ENCODE measurements at places on chromosomes 2 and 18.
A peak's percentile ranks its signal among the peaks of the same experiment; 100 is the strongest.

- H3K4me1 ChIP-seq = no peaks in the 10 kb centered on the region
- H3K27ac ChIP-seq = no peak overlapping the region
- H3K4me3 ChIP-seq = no peak overlapping the region
- DNase-seq = no peak
- no peaks in the 10 kb centered on the region for H3K27me3 ChIP-seq
These were observed 148.4 kb downstream of the HDAC4 start for GRCh38 chr2:239252393-239252792.

DNA sequence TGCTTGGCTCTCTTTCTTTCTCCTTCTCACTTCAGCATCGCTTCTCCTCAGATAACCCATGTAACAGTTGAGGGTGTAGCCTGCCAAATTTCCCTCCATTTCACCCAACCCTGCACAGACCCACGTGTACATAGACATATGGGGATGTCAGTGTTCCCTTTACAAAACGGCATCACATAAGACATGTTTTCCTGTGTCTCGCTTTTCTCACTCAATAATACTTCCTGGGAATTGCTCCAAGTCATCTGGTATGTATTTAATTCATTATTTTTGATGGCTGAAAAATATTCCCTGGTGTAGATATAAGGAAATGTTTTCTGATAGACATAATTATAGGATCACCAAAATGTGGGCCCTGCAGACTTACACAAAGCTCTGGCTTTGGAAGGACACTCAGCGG, 176.8 kb downstream of the LOXHD1 start:
- no peaks in the 10 kb centered on the region for H3K36me3 ChIP-seq
- H3K27me3 ChIP-seq = no peaks in the 10 kb centered on the region
- DNase-seq = no peak
- H3K4me3 ChIP-seq = no peak overlapping the region
- H3K4me1 ChIP-seq = no peaks in the 10 kb centered on the region
- H3K27ac ChIP-seq = no peak overlapping the region

DNA sequence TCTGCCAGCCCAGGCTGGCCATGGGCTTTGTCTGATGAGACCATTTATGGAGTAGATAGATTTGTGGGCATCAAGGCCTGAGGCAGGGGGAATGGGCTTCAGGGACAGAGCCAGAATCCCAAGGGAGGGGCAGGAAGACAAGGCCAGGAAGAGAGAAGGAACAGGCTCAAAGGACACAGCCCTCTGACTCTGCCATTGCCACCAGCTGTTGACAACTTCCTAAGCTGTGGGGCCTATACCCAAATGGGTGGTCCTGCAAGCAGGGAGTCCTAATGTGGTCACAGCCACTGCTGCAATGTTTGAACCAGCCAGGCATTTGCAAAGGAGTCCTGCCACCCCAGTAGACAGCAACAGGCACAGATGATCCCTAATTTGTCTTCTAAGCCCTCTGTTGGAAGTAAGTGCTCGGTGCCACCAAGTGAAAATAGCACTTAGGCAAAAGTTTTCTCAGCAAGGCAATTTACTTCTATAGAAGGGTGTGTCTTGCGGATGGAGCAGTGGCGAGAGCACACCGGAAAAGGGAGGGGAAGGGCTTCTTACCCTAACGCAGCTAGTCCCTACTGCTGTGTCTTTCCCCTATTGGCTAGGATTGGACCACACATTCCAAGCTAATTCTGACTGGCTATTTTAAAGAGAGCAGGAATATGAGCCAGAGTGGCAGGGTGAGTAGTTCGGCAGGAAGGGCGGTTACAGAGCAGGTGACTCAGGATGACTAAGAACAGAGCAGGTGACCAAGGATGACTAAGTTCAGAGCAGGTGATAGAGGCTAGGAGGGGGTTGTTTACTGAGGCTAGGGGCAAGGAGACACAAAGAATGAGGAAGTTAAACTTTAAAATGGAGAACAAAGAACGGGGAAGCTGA, 47.2 kb downstream of the C1QL2 start:
- H3K4me1 ChIP-seq = no peaks in the 10 kb centered on the region
- DNase-seq = no peak
- H3K36me3 ChIP-seq = no peaks in the 10 kb centered on the region

- H3K36me3 ChIP-seq = no peaks in the 10 kb centered on the region
- no peak for DNase-seq
- no peaks in the 10 kb centered on the region for H3K4me1 ChIP-seq
- no peaks in the 10 kb centered on the region for H3K27me3 ChIP-seq
- H3K4me3 ChIP-seq = no peak overlapping the region
- H3K27ac ChIP-seq = no peak overlapping the region
These were observed 1389.3 kb upstream of the ZEB2 start for GRCh38 chr2:145909175-145909755.

- peak overlapping the region; percentile 25 for H3K4me3 ChIP-seq
- peak overlapping the region; percentile 74 for H3K27ac ChIP-seq
- no peaks in the 10 kb centered on the region for H3K36me3 ChIP-seq
These were observed 14.1 kb downstream of the KLF11 start for GRCh38 chr2:10057231-10058107.

DNA sequence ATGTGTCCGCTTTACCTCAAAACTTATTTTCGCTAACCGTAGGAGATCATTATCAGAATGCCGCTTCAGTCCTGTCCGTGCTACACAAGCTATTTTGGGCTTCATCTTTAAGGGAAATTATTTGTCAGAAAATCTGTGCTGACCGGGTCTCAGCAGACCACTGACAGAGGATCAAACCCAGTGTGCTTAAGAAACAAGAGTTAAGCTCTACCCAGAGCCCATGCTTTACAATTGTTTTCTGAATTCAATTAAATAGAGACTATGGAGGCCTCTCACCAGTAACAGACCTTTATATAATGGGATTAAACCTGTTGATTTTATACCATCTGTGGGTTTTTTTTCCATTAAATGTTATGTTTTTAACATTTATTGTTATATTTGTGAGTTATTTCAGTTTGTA, 1956.7 kb upstream of the PIK3C3 start:
- no peak overlapping the region for H3K4me3 ChIP-seq
- H3K27me3 ChIP-seq = no peaks in the 10 kb centered on the region
- DNase-seq = no peak
- H3K4me1 ChIP-seq = no peaks in the 10 kb centered on the region
- no peaks in the 10 kb centered on the region for H3K36me3 ChIP-seq

DNA sequence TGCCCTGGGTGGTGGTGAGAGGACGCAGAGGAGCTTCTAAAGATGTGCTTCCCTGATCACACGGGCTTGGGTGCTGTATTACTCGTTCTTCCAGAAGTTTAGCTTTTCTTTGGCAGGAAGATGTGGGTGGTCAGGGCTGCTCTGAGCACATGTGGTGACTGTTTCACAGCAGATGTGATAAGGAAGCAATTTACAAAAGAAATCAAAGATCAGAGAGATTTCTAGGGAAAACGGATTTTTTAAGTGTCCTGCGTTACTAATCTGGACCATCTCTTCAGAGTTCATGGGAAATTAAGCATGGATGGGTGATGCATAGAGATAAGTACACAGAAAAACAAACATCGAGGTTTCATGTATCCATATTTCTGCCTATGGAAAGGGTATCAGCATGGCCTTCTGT, 99.4 kb downstream of the WDSUB1 start:
- H3K36me3 ChIP-seq = peaks cover 7% of the 10 kb centered on the region
- no peak overlapping the region for H3K27ac ChIP-seq
- no peaks in the 10 kb centered on the region for H3K4me1 ChIP-seq
- H3K4me3 ChIP-seq = no peak overlapping the region
- DNase-seq = no peak

GRCh38 chr2:23387221-23387550, 2.2 kb downstream of the KLHL29 start:
- no peak for DNase-seq
- no peak overlapping the region for H3K27ac ChIP-seq
- H3K27me3 ChIP-seq = peaks cover 12% of the 10 kb centered on the region
- no peaks in the 10 kb centered on the region for H3K4me1 ChIP-seq
- peak overlapping the region; percentile 69 for H3K4me3 ChIP-seq

- H3K27ac ChIP-seq = no peak overlapping the region
These were observed 154.1 kb upstream of the ZSWIM2 start for GRCh38 chr2:187003038-187003554.

- no peak for DNase-seq
- no peaks in the 10 kb centered on the region for H3K36me3 ChIP-seq
- H3K27ac ChIP-seq = no peak overlapping the region
These were observed 30.3 kb upstream of the AFTPH start for GRCh38 chr2:64493788-64494187.

DNA sequence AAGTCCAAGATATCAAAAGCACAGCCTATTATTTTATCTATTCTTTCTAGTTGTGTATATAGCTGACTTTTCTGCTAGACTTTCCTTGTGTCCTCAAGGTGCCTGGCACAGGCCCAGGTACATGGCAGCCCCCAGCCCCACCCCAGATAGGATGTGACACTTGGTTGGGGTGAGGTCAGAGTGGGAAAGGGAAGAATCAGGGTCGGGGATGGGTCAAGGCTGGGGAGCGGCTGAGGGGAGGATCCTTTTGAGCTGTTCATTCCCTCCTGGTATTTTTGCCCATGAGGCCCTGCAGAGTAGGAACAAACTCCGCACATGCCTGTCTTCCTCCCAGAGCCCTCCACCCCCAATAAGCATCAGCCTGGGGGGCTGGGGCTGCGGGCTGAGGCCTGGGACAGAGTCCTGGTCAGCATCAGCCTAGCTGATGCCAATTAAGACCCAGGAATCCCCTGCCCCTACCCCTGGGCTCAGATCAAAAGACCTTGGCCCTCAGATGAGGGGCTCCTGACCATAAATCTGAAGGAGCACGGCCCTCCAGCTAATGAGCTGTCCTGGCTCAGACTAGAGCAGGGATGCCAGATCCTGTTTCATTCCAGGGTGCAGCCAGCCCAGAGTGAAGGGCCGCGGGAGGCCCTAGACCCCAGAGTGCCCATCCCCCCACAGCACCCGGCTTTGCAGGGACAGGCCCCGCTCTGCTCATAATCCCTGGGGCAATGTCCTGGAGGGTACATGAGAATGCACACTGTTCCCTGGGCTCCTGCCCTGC, 85.3 kb downstream of the SDC1 start:
- H3K36me3 ChIP-seq = no peaks in the 10 kb centered on the region
- no peak for DNase-seq
- H3K27ac ChIP-seq = no peak overlapping the region
- H3K4me3 ChIP-seq = no peak overlapping the region
- no peaks in the 10 kb centered on the region for H3K4me1 ChIP-seq

GRCh38 chr2:200738590-200738989, 73.1 kb upstream of the BZW1 start:
- no peak for DNase-seq
- H3K27me3 ChIP-seq = no peaks in the 10 kb centered on the region
- H3K36me3 ChIP-seq = no peaks in the 10 kb centered on the region
- no peaks in the 10 kb centered on the region for H3K4me1 ChIP-seq
- H3K4me3 ChIP-seq = no peak overlapping the region

GRCh38 chr2:233838726-233839446, 15.4 kb downstream of the HJURP start:
- H3K27ac ChIP-seq = no peak overlapping the region
- no peak for DNase-seq
- no peaks in the 10 kb centered on the region for H3K27me3 ChIP-seq
- H3K36me3 ChIP-seq = no peaks in the 10 kb centered on the region
- H3K4me1 ChIP-seq = no peaks in the 10 kb centered on the region

DNA sequence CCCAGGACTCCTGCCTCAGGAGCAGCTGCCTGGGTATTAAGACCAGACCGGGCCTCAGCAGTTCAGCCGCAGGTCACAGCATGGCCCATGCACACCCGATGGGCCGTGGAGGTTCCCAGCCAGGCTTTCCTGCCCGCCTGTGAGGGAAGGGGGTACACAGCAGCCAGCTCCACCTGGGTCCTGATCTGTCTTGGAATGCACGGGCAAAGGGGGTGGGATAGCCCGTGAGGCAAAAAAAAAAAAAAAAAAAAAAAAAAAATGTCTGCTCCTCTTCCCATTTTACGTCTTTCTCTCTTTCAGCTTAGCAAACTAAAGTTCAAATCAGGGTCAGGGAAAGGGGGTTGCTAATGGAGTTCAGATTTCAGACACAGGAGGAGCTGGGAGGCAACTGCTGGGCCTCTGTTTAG, 385.2 kb downstream of the TNS1 start:
- no peak overlapping the region for H3K4me3 ChIP-seq
- H3K4me1 ChIP-seq = no peaks in the 10 kb centered on the region
- H3K36me3 ChIP-seq = no peaks in the 10 kb centered on the region

DNA sequence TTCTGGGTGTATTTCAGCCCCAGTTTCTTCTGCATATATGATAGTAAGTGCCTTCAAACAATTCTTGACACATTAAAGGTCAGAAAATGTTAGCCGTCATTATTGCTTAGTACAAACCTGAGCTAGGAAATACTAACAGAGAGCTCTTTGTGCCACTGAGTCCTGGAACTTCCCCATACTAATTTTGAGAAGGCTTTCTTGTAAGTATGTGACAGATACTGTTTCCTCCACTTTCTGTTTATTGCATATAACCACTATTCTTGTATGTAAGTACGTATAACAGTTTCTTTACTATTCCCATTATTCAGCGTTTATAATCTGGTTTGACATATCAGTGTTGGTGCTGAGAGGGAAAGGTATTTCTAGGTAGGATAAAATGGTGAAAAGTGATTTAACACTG, 9.8 kb downstream of the PPP1CB start:
- H3K27me3 ChIP-seq = no peaks in the 10 kb centered on the region
- no peak overlapping the region for H3K4me3 ChIP-seq
- H3K4me1 ChIP-seq = peaks cover 13% of the 10 kb centered on the region
- no peak overlapping the region for H3K27ac ChIP-seq
- H3K36me3 ChIP-seq = no peaks in the 10 kb centered on the region

GRCh38 chr2:173999272-173999671, 34.1 kb upstream of the SP3 start:
- no peak for DNase-seq
- no peaks in the 10 kb centered on the region for H3K27me3 ChIP-seq
- no peaks in the 10 kb centered on the region for H3K4me1 ChIP-seq
- H3K36me3 ChIP-seq = no peaks in the 10 kb centered on the region
- H3K4me3 ChIP-seq = no peak overlapping the region
- H3K27ac ChIP-seq = no peak overlapping the region

- no peak overlapping the region for H3K27ac ChIP-seq
- DNase-seq = no peak
- no peaks in the 10 kb centered on the region for H3K36me3 ChIP-seq
These were observed 132.0 kb upstream of the BOD1L2 start for GRCh38 chr18:57014772-57015413.

DNA sequence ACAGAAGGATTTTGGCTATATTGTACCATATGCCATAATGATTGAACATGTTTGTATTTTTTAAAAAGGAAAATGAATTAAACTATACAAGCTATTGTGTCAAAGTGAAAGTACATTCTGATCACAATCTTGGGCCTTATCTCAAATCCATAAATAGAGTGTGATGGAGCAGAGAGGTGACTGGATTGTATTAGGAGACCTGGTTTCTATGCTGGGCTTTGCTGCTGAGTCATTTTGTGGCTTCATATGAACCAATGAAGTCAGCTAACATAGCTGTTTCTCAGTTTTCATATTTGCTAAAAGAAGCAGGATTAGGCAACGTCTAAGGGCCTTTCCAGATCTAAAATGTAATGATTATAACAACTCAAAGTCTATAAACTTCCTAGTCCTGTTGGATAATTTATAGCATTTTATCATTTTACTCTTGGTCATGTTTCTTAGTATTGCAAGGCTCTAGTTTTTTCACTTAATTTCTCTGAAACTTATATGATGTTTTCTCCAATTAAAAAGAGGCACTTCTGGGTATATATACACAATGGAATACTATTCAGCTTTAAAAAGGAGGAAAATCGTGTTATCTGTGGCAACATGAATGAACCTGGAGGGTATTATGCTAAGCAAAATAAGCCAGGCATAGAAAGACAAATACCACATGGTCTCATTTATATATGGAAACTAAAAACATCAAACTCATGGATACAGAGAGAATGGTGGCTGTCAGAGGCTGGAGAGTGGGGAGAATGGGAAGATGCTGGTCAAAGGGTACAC, 112.3 kb downstream of the MEP1B start:
- no peaks in the 10 kb centered on the region for H3K27me3 ChIP-seq
- H3K27ac ChIP-seq = no peak overlapping the region
- H3K4me1 ChIP-seq = peaks cover 4% of the 10 kb centered on the region
- H3K36me3 ChIP-seq = no peaks in the 10 kb centered on the region
- DNase-seq = no peak

All from colonic mucosa (tissue), 4 donors.